ENCODE measurements at places on chromosomes 16 and 17.

- DNase-seq = no peak
Observed at GRCh38 chr17:80424261-80424660, 9.3 kb downstream of the ENDOV start.

GRCh38 chr17:73286863-73287296, 24.9 kb downstream of the CDC42EP4 start:
- no peak for DNase-seq

- no peak for DNase-seq
Observed at GRCh38 chr17:38751144-38751807, 1.3 kb upstream of the PSMB3 start.

- no peak for DNase-seq
Observed at GRCh38 chr17:2106308-2106955, 51.5 kb downstream of the HIC1 start.
